ENCODE measurements at places on chromosomes 16 and 17.

GRCh38 chr17:48001197-48001596, 30.3 kb downstream of the CDK5RAP3 start:
- DNase-seq: no peak

DNA sequence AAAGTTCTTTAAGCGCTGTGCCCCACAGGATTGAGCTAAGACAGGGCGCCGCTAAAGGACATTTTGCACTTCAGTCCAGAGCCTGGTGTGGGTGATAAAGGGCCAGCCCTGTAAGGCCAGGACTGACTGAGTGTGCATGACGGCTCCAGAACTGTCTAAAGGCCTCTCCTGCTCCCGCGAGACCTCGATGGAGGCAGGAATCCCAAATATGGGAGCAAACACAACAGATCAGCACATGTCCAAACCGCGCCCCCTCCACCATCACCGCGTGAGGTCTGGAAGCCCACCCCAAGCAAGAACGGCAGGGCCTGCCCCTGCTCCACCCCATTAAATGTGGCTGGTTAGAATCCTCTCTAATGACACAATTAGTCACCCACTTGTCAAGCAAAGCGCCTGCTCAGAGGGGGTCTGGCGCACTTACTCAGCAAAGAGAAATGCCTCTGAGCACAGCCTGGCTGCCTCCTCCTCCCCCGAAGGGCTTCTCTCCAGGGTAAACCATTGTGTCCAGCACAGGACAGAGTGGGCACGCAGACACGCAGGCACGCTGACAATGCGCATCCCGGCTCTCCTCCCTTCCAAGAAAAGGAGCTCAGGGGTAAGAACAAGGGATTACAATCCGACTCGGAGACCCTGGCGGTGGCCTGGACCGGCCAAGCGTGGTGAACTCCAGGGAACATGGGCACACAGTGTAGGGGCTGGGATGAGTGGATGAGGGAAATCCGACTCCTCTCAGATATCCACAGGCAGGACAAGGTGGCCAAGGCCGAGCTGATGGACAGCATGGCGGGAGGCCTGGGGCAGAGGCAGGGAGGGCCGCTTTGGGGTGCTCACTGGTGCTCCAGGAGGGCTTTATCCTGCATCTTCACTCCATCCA, 1.5 kb downstream of the MXRA7 start:
- DNase-seq: no peak

DNA sequence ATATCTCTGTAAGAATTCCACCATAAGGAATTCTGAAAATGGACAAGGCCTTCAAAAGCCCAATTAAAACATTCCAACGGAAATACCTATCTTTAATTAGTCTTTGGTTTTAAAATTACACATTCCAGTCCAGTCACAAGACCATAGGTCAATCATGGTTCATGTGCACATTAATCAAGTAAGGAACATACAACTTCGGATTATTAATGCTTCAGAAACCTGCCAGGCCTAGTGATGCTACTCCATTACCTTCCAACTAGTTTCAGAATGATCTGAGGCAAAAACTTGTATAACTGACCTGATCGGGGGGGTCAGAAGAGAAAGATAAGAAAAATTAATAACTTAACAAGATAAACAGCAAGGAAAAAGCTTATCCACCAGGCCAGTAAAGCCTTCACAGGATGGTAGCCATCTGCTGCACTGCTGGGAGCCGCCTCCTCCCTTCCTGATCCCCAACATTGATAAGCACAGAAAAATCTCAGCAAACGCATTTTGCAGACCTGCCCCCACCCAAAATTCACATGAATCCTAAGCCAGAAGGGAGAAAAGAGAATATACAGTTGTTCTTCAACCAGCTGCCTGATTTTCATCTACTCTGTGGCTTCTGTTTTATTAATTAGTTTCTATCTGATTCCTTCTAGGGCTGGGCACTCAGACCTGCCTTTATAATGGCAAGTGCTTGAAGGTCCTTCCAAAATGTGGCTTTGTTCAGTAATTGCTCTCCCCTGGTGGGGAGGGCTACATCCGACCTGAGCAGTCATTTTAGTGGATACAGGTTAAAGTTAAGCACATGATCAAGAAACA, 6.0 kb downstream of the SDR42E1 start:
- peak; percentile 44 for DNase-seq

DNA sequence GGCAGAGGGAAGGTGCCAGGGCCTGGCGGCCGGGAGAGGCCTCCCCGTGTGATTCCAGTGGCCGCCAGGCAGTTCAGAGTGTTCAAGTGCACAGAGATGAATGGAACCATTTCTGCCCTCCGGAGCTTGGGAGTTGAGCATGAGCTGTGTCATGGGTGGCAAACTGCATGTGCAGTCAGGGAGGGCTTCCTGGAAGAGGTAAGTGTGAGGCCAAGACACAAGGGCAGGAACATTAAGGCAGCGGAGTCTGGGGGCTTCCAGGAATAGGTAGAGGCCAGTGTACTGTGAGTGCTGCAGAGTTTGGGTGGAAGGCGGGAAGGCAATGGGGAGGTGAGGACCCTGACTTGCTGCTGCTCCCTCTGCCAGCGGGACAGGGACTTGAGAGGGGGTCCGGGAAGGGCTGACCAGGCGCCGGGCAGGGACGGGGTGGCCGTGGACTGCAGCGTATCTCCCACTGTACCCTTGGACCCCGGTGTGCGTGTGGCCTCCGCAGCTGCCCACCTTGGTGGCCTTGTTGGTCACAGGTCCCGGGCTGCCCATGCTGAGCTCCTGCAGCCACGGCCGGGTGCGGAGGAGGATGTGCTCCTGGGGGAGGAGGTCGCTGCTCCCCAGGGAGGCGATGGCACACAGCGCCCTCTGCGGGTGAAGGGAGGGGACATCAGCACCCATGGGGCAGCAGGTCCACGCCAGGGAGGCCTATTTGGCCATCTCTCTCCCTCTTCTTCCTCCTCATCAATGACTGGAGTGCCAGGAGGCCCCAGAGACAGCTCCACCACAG, 7.5 kb upstream of the CEP131 start:
- no peak for DNase-seq

DNA sequence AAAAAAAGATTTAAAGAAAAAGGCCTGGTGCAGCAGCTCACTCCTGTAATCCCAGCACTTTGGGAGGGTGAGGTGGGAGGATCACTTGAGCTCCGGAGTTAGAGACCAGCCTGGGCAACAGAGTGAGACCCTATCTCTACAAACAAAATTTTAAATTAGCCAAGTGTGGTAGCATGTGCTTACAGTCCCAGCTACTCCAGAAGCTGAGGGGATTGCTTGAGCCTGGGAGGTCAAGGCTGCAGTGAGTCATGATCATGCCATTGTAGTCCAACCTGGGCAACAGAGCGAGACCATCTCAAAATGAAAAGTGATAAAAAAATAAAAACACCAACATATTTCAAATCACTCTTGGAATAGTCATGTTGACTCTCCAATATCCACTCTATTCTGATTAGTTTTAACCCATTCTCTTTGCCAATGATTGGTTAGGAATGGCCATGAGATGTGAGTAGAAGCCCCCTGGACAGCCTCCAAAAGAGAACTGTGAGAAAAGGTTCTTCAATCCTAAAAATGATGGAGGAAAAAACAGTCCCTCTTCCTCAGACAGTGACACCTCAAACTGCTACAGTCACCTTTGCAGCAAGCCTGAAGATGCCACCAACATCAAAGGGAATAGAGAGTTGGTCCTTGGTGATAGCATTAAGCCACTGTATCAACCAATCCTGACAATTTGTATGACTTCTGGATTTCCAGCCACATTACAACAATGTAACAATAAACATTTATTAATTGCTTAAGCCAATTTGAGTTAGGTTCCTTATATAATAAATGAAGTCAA, 2.9 kb upstream of the KANSL1 start:
- DNase-seq: no peak

- DNase-seq: no peak
Measured at GRCh38 chr16:88977018-88977811, at the start of gene CBFA2T3. TSS of gene CBFA2T3 (minus strand) at chr16:88977207. CDS start at chr16:88976807, 400 bp downstream.

DNA sequence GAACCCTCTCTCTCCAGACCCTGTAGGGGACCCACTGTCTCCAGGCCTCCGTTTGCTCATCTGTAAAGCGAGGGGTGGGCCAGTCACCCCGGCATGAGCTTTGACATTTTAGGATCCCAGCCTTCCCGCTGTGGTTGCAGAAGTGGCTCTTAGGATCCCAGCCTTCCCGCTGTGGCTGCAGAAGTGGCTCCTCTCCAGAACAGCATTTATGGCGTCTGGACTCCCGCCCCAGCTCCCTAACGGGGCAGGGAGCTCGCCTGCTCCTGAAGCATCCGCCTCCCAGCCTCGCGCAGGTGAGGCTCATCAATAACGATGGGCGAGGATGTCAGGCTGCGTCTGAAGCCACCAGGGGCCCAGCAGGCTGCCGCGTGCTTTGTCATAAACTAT, 222.3 kb upstream of the TNRC6C start:
- no peak for DNase-seq

DNA sequence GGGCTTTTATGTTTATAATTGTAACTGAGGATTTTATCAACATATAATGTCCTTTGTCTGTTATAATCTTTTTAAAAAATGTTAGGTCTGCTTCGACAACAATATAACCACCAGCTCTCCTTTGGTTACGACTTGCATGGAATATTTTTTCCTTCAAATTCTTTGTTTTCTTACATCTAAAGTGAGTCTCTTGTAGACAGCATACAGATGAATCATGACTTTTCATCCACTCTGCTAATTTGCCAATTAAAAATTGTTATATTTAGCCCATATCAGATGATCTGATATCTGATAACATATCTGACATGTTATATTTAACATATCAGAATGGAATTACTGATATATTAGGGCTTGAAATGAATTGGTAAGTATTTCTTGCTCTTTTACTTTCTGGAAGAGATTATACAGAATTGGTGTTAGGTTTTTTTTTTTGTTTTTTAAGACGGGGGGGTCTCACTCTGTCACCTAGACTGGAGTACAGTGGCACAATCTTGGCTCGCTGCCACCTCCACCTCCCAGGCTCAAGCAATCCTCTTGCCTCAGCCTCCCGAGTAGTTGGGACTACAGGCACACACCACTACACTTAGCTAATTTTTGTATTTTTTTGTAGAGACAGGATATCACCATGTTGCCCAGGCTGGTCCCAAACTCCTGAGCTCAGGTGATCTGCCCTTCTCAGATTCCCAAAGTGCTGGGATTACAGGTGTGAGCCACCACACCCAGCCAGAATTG, 27.5 kb downstream of the TBX21 start:
- no peak for DNase-seq

GRCh38 chr16:47229053-47230050, 85.6 kb upstream of the NETO2 start:
- no peak for DNase-seq

DNA sequence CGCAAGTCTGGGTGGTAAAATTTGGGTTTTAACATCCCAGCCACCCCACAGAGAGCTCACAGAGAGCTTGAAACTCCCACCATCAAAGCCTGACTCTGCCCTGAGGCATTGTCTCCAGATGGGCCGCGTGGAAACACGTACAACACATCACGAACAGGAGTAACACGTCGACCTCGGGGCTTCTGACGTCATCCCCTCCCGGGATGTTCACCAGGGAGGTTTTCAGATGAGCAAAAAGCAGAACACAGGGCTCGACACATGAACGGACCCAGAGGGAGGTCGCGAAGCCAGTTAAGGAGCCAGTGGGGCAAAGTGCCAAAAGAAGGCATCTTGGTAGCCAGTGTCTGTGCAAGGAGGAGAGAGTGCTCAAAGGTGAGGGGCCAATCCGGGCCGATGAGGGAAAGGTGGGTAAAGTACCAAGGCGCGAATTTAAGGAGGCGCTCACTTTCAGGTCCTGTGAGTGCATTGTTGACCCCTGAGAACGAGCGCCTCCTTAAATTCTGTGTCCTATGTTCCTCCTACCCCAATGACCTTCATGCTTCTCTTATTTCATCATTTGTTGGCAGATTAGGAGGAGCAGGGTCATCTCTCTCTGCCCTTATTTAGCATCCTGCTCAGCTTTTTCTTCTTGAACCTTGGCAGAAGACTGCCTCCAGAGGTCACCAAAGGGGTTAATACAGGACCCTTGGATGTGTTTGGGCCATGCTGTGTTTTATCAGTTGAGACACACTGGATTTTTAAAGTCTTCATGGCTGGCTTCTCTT, 5.6 kb downstream of the RCVRN start:
- no peak for DNase-seq

GRCh38 chr17:34140006-34140405, 115.1 kb upstream of the CCL2 start:
- no peak for DNase-seq

DNA sequence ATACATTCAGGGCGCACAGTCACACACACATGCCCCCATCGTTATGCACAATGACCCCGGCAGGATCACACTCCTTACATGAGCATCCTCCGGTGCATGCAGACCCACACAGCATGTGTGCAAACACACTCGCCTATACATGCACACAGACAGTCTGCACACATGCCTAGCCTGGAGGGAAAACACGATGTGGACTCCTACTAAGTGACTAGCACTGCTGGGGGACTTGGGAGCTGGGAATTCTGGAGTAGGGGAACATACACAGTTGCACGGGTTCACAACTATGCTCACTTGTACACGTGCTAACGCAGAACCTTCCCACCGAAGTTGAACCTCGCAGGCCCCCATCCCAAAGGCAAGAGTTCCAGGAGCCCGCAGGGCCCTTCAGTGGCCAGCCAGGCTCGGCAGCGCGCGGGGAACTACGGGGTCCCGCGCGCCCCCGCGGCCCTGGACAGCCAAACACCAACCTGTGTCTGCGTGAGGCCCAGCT, 2.0 kb downstream of the DLX3 start:
- DNase-seq: no peak

GRCh38 chr16:90057738-90058173, 19.4 kb downstream of the PRDM7 start:
- no peak for DNase-seq

- DNase-seq: peak; percentile 29
Measured at GRCh38 chr16:56866955-56867830, 2.2 kb downstream of the SLC12A3 start.

DNA sequence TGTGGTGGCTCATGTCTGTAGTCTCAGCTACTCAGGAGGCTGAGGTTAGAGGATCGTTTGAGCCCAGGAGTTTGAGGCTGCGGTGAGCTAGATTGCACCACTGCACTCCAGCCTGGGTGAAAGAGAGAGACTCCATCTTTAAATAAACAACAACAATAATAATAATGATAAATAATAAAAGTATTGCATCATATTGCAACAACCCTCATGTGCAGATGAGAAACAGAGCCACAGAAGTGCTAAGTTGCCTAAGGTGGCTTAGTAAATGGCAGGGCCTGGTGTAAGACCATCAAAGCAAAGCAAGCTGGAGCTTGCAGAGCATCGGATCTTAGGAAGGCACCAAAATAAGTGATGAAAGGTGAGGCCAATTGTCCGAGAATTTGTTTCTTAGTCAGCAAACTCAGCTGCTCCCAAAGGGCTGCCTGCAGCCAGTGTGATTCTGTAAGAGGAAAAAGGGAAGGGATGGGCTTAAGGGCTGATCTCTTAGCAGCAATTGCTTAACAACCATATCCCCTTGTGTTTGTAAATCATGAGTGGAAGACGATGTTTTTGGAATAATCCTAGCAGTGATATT, 45.3 kb upstream of the HS3ST3A1 start:
- no peak for DNase-seq

DNA sequence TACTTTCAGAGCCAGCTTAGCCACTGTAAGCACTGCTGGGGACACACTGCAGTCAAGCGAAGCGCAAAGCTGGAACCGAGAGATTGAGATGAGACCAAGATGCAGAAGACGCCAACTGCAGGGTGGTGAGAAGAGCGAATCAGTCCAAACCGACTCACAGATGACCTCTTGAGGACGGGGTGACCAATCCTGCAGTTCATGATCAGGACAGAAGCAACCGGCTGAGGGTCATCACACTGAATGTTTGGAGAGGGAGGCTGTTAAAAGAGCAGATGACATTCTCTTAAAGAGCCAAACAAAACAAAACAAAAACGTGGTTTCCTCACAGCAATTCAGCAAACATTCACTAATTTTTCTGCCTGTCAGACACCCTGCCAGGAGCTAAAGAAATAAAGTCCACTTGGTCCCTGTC, 8.5 kb downstream of the HASPIN start:
- no peak for DNase-seq

- DNase-seq: no peak
Measured at GRCh38 chr17:51508048-51508447, 247.7 kb downstream of the UTP18 start.
